ENCODE measurements at places on chromosomes 16 and 17.

DNA sequence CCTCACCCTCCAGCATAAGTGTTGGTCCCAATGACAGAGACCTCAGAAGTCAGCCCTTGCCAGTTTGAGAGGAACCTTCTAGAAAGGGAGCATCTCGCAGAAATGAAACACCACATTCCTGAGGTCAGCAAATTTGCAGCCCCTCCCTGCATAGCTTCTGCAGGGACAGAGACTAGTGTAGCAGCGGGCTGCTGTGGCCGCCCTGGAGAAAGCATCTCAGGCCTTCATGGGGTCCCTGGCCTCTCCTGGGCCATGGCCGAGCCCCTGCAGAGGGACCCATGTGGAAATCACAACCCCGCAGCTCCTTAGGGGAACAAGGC is 11.4 kb downstream of the HS3ST6 start:
- DNase-seq = no peak

- no peak for DNase-seq
Observed at GRCh38 chr17:3813171-3813570, 12.2 kb upstream of the ITGAE start.

GRCh38 chr17:2952174-2952845 is 111.1 kb downstream of the OR1D5 start:
- DNase-seq = no peak

DNA sequence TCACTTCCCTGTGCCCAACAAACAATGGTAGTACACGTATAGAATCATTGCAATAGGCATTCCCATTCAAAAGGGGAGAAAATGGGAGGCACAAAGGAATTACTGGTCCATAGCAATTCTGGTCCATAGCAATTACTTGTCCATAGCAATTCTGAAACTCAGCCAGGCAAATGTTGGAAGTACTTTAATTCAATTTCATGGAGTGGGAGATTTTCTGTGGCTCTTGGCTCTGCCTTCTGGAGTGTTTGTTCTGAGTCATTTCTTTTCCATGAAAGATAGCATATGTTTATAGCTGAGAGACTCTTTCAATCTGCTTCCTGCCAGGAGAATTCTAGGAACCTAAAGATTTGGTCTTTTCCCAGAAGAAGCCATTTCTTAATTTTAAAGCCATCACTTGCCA is 182.8 kb upstream of the ELAC2 start:
- no peak for DNase-seq

DNA sequence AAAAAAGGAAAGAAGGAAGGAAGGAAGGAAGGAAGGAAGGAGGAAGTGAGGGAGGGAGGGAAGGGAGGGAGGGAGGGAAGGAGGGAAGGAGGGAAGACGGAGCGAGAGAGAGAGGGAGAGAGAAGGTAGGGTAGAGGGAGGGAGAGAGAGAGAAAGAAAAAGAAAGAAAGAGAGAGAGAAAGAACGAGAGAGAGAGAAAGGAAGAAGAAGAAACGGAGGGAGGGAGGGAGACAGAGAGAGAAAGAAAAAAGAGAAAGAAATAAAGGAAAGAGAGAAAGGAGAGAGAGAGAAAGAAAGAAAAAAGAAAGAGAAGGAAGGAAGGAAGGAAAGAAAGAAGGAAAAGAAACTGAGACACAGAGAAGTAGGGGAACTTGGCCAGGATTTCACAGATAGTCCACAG is 8.4 kb upstream of the SLC6A2 start:
- DNase-seq = no peak

GRCh38 chr16:80085606-80086005 is 455.2 kb upstream of the DYNLRB2 start:
- DNase-seq = no peak
